Vagina (tissue), 2 donors: ENCODE measurements at places on chromosomes 1 and 21.

DNA sequence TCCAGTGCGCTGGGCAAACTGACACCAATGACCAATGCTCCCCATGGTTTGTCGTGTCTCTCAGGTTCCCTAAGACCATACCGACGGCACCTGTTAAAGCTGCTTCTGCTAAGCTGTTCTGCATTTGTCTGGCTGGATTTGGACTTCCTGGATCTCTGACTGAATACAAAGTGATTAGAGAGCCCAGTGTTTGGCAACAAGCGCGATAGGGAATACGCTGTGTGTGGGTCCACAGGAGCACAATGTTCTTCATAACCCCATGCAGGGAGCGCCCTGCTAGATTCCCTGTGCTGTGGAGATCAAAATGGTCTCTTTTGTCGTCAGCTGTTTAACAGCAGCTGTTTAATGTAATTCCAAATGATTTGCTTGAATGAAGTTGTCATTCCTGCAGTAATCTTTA, 26.0 kb upstream of the ESRRG start:
- no peak for DNase-seq

GRCh38 chr1:168019407-168019806, 82.5 kb upstream of the MPC2 start:
- DNase-seq, result no peak

DNA sequence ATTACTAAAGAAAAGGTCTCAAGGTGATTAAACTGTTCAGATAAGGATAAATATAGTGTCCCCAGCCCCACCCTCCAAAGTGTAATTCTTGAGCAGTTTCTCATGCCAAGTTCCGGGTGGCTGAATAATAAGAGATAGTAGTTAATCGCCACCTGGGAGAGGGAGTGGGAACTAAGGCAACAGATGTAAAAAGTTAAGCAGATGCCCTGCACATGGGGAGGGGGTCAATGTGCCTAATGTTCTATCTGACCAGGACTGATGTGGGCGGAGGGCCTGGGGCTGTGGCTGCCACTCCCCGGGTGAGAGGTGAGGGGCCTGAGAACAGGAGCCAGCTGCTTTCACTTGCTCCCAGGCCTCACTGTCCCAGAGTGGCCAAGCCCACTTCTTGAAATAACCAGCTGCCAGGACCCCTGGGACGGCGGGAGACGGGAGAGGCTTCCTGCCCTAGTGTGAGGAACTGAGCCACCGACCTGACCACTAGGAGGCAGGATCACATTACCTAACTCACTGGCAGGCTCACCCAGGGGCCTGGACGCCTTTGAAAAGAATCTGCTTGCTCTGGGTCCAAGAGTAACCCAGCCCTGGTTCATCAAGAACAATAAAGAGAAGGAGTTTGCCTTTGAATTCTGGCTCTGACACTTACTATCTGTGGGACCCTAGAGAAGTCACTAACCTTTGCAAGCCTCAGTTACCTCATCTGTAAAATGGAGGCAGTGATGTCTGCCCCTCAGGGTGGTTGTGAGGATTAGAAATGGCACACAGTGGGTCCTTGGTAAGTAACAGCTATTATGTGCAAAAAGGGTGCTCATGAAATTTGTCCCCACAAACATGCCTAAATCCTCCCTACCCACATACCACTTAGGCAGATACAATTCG, 179.2 kb downstream of the ATG4C start:
- no peak for DNase-seq

DNA sequence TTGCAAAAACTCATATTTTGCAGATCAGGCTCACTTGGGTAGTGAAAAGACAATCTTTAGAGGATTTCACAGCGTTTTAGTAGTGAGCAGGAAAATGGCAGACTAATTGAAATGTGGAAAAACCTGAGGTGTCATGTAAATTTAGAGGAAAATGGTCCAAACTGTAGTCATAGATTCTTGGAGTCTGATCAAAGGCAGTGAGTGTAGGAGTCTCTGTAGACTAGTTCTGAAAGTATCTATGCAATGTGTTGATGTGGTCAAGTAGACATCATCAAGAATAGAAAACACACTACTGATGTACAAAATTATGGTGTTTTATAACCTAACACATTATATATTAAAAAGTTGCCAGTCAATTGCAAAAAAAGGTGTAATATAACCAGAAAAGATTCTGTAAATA, 143.2 kb upstream of the C1orf105 start:
- no peak for DNase-seq

DNA sequence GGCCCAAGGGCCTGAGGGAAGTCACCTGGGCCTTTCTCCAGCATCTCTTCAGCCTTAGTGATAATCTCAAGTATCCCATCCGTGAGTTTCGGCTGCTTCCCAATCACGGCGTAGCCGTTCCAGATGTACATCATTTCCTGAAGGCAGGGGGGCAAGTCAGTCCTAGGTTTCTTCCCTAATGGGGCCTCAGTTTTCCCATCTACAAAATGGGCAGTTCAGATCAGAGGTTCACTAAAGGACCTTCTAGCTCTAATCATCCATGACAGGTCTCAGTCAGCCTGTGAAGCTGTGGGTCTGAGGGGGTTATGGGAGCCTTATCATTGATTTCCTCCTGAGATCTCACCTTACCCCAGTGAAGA, 39.9 kb downstream of the TTC39A start:
- no peak for DNase-seq

GRCh38 chr1:161737625-161738024, 12.0 kb upstream of the DUSP12 start:
- DNase-seq, result no peak

DNA sequence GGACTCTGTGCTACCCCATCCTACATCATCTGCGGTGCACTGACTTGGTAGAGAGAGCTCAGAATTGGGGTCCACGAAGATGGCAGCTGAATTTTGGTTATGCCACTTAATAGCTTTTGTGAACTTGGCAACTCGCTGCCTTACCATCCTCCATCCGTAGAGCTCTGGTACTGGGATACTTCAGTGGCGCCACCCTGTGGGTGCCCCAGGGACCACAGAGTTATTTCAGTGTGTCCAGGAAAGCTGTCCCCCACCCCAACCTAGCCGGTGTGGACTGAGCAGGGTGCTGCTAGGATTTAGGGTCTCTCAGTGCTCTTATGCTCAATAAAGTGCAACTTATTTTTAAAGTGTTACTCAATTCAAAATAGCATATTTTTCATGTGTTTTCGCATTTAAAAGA, 9.0 kb upstream of the USF1 start:
- no peak for DNase-seq

- DNase-seq, result no peak
Observed at GRCh38 chr21:36750576-36750959, 51.7 kb downstream of the SIM2 start.

GRCh38 chr1:221856228-221857093, 114.6 kb upstream of the DUSP10 start:
- no peak for DNase-seq

DNA sequence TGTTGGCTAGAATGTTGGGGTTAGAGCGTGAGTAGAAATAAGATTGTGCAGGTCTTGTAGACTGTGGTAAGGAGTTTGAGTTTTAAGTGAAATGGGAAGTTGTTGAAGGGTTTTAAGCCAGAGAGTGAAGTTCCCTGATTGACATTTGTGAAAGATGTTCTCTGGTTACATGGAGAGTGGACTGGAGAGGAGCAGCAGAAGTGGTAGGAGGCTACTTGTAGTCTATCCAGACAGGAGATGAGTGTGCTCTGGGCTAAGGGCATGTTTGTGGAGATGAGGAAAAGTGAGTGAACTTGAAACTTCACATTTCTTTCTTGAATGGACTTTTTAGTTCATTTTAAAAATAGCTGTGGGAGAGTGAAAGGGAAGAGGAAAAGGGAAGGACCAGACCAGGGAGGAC, 37.0 kb downstream of the F3 start:
- no peak for DNase-seq

DNA sequence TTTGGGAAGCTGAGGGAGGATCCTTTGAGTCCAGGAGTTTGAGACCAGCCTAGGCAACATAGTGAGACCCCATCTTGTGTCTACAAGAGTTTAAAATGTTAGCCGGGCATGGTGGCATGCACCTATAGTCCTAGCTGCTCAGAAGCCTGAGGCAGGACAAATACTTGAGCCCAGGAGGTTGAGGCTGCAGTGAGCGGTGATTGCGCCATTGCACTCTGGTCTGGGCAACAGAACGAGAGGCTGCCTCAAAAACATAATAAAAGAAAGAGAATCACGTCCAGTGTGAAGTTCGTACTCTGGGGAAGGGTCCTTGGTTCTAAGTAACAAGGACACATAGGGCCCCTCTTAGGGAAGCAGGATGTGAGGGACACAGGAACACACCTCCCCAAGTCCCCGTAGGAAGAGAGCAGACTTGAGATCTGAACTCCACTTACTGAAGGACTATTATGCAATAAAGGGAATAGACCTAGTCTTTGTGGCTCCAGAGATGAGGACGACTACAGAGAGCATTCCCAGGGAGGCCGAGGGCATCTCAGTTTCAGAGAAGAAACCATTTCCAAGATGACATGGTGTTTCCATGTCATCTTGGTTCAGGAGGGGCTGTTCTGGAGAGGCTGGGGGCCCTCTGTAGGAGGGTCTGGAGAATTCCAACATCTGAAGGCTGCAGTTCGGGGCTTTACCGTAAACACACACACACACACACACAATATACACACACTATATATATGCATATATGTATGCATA, 10.8 kb upstream of the ENO1 start:
- DNase-seq, result no peak

DNA sequence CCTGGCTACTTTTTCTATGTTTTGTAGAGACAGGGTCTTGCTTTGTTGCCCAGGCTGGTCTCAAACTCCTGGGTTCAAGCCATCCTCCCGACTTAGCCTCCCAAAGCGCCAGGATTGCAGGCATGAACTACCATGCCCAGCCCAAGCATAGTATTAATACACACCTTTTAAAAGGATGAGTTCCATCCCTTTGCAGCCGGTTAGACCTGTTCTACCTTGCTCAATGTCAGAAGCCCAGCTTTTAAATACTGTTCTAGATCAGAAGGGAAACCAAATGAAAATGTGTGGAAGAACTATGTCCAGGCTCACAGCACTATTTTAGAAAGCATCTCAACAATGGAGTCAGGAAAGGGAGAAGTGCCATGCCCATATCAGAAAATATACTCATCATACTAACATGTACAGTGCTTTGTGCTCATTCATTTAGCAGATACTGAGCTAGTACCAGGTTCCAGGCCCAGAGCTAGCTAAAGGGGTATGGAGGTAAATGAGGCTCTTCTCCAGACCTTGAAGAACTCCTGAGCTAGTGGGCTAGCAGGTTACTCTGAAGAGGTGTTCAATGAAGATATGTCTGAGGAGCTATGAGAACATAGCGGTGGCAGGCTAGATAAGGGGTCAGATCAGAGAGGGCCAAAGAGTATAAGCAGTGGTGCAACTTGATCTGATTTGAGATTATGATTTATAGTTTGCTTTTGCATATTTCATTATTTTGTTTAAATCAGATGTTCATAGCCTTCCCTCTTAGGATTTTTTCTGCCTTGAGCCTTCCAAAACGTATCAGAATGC, 78.2 kb downstream of the RNF220 start:
- no peak for DNase-seq

GRCh38 chr1:151492120-151492519, 19.1 kb upstream of the CGN start:
- DNase-seq, result no peak

DNA sequence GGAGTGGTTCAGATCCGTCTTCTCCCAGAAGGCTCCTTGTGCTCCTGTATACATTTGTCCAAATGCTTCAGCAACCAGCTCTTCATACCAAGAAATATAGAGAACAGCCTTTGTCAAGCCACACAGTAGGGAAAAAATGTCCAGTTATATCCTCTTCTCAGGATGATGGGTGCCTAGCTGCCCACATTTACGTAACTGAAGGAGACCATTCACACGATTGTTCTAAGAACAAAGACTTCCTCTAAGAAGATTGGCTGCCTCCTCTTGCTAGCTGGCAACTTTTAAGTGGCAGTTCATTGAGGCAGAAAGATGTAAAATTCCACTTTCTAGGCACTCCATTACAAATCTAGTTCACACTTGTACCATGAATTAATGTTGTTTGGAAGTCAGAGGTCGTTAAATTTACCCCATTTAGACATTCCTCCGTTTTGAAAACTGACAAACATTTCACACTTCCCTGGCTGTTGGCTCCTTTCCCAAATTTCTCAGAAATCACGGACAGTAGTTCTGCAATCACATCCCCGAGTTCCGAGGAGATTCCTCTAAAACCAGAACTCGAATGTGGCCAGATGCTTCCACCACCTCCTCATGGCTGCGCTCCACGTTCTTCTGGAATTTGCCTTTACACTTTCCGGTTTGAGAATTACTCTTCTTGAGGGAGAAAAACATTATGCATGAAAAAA, 45.6 kb upstream of the CSF1 start:
- no peak for DNase-seq

- DNase-seq, result no peak
Observed at GRCh38 chr1:176068901-176069300, 138.2 kb downstream of the COP1 start.

- DNase-seq, result no peak
Observed at GRCh38 chr21:43343095-43343991, 83.6 kb downstream of the SIK1 start.

GRCh38 chr1:150869683-150870082, 6.7 kb downstream of the ARNT start:
- no peak for DNase-seq

DNA sequence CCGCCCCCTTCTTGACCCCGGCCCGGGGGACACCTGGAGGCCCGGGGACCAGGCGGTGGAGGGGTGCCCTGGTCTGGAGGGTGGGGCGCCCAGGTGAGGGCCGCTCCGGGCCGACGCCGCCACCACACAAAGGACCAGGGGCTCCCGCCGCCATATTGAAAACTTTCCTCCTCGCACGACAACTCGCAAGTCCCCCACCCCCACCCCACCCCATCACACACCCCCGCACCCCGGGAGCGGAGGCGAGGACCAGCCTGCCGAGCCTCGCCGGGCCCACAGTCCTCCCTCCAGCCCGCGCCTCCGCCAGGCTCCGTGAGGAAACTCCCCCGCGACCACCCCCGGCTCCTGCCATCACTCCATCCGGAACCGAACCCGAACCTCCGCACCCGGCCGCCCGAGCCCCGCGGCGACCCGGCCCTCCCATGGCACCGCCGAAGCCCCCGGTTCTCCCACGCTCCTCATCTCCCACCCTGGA, 733 bp downstream of the KDM5B start:
- DNase-seq, result no peak

GRCh38 chr1:154970631-154971340, at the start of gene SHC1:
TSS of gene SHC1 (minus strand) at chr1:154970747. CDS start at chr1:154970526, 221 bp downstream.
- DNase-seq, result no peak

GRCh38 chr1:211705467-211706091, 30.2 kb upstream of the NEK2 start:
- no peak for DNase-seq

DNA sequence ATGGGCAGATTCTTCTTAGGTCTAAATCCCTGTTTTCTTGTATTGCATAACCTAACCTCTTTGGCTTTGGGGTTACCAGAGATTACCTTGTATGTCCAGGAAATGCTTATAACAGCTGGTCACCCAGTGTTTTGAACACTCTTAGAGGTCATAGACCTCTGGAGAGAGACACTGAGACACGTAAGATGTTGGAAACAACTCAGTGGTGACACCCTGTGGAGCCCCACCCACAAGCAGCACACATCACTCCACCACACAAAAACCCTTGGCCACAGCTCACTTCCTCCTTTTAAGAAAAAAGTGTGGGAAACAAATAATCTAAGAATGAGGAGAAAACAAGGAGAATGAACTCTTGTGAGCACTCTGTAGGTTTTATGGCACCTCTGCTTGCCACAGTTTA, 26.3 kb upstream of the CYP4B1 start:
- no peak for DNase-seq
